ENCODE measurements at places on chromosomes 12 and 14.

DNA sequence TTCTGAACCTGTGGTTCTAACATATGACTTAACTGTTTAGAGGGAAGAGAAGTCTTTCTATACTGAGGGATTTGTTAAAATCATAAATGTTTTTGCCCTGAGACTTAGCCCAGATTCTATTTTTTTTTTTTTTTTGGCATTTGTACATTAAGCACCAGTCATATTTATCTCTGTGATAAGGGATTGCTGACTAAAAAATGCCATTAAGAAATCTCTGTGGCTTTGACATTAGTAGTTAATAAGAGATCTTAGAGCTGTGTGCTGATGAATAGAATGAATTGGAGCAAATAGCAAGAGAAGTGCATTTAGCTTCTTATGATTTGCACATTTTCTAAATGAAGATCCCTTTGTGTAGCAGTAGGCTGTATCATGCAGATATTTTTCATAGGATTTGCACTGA, 32.5 kb downstream of the NFYB start:
- DNase-seq, result no peak

- DNase-seq, result no peak
Observed at GRCh38 chr14:97275276-97275675, 478.1 kb downstream of the VRK1 start.

GRCh38 chr12:116525418-116526001, 33.7 kb upstream of the MAP1LC3B2 start:
- DNase-seq, result no peak

GRCh38 chr12:53994009-53994263, 6.0 kb upstream of the HOXC9 start:
- no peak for DNase-seq

GRCh38 chr12:106492857-106493256, 89.9 kb upstream of the RFX4 start:
- DNase-seq, result no peak

DNA sequence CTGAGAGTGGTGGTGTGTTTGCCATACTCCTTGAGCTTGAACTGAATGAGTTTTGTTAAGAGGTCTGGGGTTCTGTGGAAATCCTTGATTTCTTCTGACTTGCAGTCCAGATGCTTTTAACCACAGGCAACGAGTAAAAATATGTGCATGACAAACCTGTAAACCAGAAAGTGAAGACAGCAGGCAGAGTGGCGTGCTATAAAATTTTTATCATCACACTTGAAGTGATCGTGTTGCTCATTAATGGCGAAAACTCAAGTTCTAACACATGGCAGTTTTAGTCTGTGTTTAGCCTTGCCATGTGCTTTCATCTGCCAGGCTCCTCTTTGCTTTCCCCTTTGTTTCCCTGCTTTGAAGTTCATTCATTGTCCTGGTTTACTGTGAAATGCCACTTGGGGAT, 28.0 kb downstream of the TXNRD1 start:
- DNase-seq, result peak; percentile 21

DNA sequence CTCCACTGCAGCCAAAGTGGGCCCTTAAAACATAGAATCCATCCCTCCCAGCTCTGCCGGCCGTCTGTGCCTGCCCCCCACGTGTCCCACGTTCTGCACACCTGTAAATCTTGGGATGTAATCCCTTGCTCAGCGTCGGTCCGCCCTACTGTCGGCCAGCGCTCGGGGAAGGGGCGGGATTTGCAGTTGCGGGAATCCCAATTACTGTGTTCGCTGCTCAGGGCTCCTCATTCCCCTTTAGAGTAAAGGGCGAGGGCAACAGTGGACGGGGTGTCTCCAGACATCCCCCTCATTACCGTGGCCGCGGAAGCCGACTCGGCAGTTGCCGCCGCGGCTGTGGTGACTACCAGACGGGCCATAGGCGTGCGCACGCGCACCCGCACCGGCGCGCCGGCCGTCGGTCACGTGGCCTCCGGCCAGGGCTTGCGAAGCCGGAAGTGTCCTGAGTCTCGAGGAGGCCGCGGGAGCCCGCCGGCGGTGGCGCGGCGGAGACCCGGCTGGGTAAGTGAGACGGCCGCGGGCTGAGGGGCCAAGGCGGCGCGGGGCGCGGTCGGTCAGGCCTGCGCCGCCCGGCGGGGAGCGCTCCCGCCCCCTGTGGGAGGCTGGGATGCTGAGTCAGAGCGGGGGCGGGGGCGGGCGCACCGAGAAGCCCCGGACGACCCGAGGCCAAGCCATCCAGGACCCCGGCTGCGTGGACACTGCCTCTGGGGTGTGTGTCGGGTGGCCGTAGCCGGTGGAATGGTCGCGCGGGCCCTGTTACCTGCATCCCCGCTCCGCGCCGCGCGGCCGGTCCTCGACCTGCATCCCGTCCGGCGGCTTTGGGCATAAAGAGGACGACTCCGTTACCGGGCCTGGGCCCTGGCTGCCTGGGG, at the start of gene TBK1:
Gene TBK1, plus strand, starts transcription at position 434 of the 872 bp plus-strand sequence. CDS start 3,751 bp downstream, outside the sequence.
- no peak for DNase-seq

GRCh38 chr12:96084624-96085023, 49.2 kb upstream of the LTA4H start:
- no peak for DNase-seq

- DNase-seq, result peak; percentile 62
Observed at GRCh38 chr12:80269803-80270552, 170.6 kb downstream of the OTOGL start.

- no peak for DNase-seq
Observed at GRCh38 chr12:20398686-20399085, 30.3 kb downstream of the PDE3A start.

DNA sequence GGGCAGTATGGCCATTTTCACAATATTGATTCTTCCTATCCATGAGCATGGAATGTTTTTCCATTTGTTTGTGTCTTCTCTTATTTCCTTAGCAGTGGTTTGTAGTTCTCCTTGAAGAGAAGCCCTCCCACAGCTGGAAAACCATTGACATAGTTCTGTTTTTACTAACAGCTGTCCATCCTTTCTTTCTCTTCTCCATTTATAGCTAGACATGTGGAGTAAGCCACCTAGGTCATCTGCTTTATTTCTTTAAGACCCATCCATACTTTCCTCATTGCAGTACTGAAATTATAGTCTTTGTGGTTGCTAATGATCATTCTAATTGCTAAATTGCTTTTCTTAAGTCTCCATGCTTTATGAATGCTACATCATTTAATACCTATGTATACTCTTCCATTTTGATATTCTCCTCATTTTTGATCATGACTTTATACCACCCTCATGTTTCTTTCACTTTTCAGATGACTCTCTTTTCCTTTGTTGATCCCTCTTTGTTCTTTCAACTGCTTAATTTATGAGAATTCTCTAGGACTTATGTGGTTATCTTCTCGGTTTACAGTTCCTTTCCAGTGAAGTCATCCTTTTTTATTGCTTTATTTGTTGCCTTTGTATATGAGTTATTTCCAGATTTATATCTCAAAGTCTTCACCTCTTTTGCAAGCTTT, 114.2 kb downstream of the PCNX1 start:
- no peak for DNase-seq

DNA sequence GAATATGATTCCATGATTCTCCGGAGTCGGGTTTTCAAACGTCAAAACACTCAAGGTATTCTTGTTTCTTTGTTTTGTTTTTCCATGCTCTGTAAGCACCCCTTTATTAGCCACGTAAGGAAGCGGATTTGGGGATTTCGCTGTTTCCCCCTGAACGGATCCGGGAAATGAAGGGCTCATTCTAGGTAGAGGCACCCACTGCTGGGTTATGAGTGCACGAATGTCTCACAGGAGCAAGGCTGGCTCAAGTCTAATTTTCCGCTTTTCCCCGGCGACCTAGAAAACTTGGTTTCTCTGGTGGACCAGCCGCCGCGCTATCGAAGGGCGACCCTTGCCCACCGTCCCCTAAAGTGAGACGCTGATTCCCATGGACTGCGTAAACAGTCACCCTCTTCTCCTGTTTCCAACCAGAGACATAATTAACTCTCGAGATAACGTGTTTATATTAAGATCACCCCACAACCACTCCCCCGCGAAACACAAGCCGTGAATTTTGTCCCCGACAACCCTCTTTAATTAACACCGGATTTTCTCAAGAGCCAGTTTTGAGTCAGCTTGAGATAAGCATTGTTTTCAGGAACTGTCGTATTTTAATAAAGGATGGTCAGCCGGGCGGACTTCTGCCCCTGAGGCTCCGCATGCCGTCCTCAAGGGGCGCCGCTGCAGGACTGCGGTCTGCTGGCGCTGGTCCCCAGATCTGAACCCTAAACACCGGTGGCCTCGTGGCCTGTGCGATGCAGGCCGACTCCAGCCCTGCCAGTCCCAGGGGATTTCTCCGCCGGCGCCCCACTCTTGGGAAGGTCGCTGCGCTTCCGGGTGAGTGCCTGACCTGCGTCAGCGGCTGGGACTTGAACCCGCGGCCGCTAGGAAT, 515 bp upstream of the ABCC9 start:
- no peak for DNase-seq

DNA sequence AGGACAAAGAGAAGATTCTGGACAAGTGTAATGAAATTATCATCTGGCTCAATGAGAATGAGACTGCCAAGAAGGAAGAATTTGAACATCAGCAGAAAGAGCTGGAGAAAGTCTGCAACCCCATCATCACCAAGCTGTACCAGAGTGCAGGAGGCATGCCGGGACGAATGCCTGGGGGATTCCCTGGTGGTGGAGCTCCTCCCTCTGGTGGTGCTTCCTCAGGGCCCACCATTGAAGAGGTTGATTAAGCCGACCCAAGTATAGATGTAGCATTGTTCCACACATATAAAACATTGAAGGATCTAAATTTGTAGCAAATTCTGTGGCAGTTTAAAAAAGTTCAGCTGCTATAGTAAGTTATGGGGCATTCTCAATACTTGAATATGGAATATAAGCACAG, 174.3 kb upstream of the CCND2 start:
- DNase-seq, result no peak

GRCh38 chr14:100641274-100641860, 54.1 kb upstream of the BEGAIN start:
- DNase-seq, result no peak

- no peak for DNase-seq
Observed at GRCh38 chr14:102187568-102188001, 47.9 kb downstream of the WDR20 start.

GRCh38 chr12:41993283-41993682, 151.4 kb downstream of the GXYLT1 start:
- no peak for DNase-seq

- DNase-seq, result no peak
Observed at GRCh38 chr12:7439579-7440505, 4.1 kb downstream of the CD163L1 start.

- DNase-seq, result no peak
Observed at GRCh38 chr14:77311217-77311616, 9.5 kb downstream of the POMT2 start.

DNA sequence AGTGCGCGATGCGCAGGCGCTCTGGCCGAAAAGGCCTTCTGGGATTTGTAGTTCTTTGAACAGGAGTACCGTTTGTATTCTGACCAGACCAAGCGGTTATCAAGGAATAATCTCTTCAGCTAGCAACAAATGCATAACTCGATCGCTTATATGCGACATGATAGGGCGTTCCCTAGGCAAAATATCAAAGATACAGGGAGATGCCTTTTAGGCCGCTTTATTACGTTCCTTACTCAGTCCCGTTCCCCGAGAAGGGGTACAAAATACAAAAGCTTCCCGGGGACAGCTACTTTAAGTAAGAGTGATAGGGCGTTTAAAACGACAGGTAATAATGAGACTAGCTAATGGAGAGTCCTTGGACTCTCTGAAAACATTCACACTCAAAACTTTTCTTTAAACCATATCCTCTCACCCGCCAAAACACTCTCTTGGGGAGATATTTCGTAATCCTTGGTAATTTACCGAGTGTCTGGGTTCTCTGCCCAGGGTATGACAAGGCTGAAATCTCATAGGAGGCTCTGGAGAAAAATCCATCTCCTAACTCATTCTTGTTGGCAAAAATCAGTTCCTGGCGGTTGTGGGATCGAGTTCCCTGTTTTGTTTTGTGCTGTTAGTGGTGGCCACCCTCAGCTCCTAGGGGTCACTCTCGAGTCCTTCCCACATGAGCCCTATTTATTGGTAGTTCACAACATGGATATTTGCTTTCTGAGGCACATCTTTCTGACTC, 412 bp upstream of the SNW1 start:
- DNase-seq, result peak; percentile 29

- DNase-seq, result peak; percentile 48
Observed at GRCh38 chr12:84842406-84843013, 70.1 kb downstream of the SLC6A15 start.
